ENCODE measurements at places on chromosomes 3 and 15.

- DNase-seq: no peak
These were observed 25.7 kb upstream of the APH1B start for GRCh38 chr15:63251701-63252100.

GRCh38 chr3:119715105-119715504, 12.3 kb downstream of the CFAP91 start:
- no peak for DNase-seq

- no peak for DNase-seq
These were observed 479.4 kb downstream of the NTRK3 start for GRCh38 chr15:87777054-87777561.

DNA sequence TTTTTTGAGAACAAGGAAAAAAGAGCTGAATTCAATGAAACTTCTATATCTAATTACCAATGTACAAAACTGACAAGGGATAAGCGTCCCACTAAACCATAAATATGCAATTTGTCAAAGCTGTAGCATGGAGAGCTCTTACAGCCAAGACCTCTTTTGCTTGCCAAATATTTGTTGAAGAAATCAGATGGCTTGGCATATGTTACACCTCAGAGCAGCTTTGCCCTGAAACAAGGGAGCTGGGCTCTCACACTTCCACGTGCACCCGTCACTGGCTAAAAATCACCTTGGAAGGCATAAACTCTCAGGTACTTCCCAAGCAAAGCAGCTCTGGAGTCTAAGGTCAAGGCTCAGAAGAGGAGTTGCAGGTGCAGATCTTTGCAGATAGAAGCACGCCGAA, 324.7 kb upstream of the SLCO3A1 start:
- no peak for DNase-seq

GRCh38 chr3:46908294-46908985, 30.9 kb downstream of the PTH1R start:
- peak; percentile 93 for DNase-seq

- peak; percentile 15 for DNase-seq
These were observed 130.5 kb downstream of the FOXB1 start for GRCh38 chr15:60134609-60135008.

- DNase-seq: no peak
These were observed 1030.0 kb downstream of the TBL1XR1 start for GRCh38 chr3:176167272-176167671.

DNA sequence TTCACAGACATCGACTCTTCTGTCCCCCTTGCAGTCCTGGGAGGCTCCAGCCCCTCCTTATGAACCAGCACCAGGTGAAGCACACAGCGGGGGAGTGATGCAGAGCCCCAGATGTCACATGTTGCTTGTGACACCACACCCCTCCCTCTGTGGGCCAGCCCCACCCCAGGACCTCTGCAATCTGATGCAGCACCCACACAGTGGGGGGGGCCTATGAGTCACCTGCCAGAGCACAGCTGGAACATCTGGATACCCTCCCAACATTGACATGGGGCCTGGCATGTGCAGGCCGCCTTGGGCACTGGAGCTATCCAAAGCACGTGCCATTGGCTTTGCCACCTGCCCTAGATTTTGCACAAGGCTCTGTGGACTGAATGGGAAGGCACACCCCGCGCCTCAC, 70.5 kb downstream of the FEM1B start:
- no peak for DNase-seq

DNA sequence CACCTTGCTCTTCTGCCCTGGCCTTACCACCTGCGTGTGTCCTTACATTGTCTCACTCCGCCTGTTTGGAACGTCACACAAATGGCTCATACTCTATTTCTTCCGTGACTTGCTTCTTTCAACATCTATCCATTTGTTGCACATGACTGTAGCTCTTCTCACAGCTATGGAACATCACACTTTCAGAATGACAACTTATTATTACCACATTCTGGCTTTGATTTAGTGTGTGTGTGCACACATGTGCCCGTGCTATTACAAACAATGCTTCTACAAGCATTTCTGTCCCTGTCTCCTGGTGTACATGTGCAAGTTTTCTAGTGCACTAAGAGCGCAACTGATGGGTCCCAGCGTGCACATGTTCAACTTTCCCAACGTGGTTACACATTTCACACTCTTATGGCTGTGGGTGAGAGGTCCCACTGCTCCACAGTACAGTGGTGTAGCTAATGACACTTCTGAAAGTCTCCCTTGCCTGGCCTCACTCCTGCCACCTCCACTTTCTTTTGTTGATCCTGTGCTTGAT, 37.8 kb downstream of the PTH1R start:
- no peak for DNase-seq

GRCh38 chr3:138620431-138620830, 11.9 kb downstream of the FAIM start:
- no peak for DNase-seq

- no peak for DNase-seq
These were observed 57.4 kb downstream of the CDCP1 start for GRCh38 chr3:45088543-45089358.

- no peak for DNase-seq
These were observed 45.0 kb downstream of the COPS2 start for GRCh38 chr15:49110158-49110944.

DNA sequence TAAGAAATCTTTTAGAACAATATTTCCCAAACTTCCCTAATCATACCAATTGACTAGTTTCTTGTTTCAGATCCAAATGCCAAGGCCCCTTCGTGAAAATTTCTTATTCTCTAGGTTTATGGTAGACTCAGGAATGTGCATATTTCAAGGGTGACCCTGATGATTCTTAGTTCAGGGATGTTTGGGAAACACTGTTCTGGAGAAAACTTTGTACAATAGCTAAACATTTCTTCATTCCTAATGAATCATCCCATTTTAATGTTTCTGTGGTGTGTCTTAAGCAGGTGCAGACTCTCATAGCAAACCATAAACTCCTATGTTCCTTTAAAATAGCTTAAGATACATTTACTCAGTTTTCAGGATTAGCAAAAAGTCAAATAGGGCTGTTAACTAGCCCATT, 314.5 kb downstream of the TIGIT start:
- DNase-seq: peak; percentile 67

DNA sequence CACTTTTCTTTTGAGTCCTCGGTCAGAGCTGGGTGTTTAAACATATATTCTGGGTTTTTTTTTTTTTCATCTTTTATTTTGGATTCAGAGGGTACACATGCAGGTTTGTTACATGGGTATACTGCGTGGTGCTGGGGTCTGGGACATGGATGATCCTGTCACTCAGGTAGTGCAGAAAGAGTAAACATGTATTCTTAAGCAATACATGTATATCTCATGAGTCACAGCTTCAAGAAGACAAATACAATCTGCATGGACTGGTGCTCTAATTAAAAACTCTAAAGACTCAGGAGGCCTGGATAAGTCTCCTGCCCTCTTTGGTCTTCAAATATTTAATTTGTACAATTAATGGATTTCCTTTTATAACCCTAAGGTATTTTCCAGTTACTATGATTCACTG, 50.6 kb upstream of the PHLDB2 start:
- peak; percentile 9 for DNase-seq

DNA sequence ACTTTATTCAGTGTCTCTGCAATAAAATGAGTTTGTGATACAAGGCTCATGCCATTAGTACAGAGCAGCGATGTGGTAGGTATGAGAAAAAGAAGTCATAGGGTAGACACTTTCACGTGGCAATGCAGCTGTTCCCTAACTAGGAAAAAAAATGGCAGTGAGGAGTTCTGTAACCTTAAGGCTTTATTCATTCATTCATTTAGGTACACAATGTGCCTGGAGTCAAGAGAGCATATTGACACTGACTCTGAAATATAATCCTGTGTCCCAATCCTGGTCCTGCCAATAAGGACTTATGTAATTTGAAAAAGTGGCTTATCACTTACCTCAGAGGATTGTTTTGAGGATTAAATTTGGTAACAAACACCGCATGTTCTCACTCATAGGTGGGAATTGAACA, 173.0 kb upstream of the AZI2 start:
- no peak for DNase-seq

DNA sequence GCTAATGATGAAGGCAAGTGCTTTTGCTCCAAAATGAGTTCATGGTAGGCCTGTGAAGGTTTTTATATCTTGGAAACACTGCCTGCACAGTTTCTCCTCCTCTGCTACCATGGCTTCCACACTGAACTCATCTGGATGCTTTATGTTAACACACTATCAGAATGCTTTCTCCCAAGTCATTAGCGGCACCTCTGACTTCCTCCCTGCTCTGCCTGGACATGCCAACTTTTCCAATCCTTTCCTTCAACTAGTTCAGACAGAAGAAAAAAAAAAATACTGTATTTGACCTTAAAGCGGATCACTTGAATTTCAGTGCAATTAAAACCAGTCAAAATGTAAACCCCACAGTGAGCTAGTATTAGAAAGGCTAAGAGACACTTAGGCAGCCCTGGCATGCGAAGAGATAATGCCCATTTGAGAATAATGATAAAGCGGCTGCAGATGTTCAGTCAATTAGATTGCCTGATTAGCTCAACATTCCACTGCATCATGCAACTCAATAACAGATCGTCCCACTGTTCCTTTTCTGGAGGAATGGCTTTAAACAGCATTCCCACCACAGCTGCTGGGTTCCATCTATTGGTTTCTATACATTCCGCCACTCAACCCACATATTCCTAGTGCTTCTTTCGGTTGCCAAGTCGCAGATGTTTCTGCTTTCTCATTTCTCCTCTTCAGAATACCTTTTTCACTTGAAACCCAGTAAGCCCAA, 51.7 kb downstream of the CNTN3 start:
- DNase-seq: no peak

- DNase-seq: no peak
These were observed 212.4 kb downstream of the TBC1D2B start for GRCh38 chr15:77865106-77865610.

DNA sequence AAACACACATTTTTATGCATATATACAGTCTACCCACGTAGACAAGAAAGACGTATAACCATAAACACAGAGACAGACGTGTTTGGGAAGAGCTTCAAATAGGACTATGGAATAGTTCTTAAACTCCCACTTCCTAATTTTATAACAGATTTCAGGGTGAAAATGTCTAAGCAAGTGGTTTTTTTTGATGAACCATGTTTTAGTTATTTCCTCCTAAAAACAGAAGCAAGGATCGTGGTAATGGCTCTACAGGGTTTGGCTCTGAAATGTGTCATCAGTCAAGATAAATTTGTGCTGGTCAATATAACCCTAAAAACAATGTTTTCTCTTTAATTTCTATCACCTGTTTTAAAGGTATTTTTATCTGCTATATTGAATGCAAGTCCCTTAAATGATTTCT, 58.2 kb downstream of the FMN1 start:
- no peak for DNase-seq

DNA sequence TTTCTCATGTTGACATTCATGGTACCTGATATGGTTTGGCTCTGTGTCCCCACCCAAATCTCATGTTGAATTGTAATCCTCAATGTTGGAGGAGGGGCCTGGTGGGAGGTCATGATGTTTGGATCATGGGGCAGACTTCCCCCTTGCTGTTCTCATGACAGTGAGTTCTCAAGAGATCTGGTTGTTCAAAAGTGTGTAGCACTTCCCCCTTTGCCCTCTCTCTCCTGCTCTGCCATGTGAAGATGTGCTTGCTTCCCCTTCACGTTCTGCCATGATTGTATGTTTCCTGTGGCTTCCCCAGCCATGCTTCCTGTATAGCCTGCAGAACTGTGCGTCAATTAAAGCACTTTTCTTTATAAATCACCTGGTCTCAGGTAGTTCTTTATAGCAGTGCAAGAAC, 3.3 kb upstream of the UBL7 start:
- no peak for DNase-seq

- no peak for DNase-seq
These were observed 91.8 kb downstream of the MRPL46 start for GRCh38 chr15:88375234-88375927.

- DNase-seq: peak; percentile 56
These were observed 80.8 kb downstream of the GSK3B start for GRCh38 chr3:120013481-120013880.

DNA sequence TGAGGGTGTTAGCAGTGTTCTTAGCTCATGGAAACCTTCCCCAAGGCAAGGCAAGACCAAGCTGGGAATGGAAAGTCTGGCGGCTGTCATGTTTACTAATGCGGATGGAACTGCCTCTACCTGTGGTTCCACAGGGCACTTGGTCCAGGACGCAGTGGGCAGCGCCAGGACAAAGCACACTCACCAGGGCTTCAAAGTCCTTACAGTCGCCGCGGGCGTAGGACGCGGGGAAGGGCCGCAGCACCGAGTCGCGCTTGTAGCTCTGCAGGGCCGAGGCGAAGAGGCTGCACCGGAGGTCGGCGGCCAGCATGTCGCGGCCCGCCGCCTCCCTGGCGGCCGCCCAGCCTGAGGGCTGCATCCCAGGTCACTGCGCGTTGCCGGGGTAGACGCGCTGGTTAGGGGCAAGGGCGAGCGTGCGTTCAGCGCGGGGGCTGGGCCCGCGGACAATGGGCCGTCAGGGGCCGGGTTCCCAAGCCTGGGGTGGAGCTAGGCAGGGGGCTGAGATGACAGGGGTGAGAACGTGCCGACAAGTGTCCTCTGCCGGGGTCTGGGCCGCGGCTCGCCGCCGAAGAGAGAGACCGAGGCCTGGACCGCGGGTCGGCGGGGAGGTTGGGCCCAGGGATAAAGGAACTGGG, 497 bp downstream of the PARP16 start:
- peak; percentile 46 for DNase-seq

GRCh38 chr3:18443665-18444594, 18.8 kb upstream of the SATB1 start:
- no peak for DNase-seq

- DNase-seq: no peak
These were observed 67.4 kb upstream of the UNC13C start for GRCh38 chr15:53910852-53911251.

GRCh38 chr3:171802590-171802956, 7.7 kb downstream of the PLD1 start:
- no peak for DNase-seq

GRCh38 chr15:46120713-46121112, 485.9 kb downstream of the SQOR start:
- DNase-seq: no peak

Measured in lung microvascular endothelial cell (primary cell).